ENCODE measurements at places on chromosomes 12 and 14.
A peak's percentile ranks its signal among the peaks of the same experiment; 100 is the strongest.

DNA sequence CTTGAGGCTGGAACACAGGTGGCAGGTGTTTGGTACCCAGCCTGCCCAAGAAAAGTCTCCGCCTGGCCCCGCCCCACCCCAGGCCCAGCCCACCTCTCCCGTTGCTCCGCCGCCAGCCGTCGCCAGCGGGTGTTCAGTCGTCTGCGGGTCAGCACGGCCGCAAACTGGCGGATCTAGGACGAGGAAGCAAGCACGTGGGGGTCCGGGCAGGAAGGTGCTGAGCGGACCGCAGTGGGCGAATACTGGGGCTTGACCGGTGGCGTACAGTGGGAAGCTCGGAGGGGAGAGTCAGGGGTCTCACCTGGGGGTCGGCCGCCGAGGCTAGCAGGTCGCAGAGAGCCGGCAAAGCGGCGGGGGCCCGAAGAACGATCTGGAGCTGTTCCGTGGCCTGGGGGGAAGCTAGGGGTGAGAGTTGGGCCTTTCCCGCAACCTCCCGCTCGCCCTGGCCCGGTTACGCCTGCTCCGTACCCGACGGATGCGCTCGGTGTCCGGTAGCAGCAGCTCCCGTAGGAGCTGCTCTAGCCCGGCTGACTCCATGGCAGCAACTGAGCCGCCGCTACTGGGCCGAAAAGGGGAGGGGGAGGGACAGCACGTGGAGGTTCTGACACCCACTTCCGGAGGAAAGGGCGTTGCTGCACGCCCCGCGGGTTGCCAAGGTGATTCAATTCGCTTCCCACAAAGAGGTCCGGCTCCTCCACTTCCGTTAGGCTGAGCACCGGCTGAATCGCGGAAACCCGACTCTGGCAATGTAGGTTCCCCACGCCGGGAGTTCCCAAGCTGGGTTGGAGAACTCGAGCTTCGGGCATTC lies at the start of gene IPO4:
TSS of gene IPO4 (minus strand) at position 566 of the 808 bp plus-strand sequence. CDS start at position 537, 29 bp downstream.
- DNase-seq = peak; percentile 95

DNA sequence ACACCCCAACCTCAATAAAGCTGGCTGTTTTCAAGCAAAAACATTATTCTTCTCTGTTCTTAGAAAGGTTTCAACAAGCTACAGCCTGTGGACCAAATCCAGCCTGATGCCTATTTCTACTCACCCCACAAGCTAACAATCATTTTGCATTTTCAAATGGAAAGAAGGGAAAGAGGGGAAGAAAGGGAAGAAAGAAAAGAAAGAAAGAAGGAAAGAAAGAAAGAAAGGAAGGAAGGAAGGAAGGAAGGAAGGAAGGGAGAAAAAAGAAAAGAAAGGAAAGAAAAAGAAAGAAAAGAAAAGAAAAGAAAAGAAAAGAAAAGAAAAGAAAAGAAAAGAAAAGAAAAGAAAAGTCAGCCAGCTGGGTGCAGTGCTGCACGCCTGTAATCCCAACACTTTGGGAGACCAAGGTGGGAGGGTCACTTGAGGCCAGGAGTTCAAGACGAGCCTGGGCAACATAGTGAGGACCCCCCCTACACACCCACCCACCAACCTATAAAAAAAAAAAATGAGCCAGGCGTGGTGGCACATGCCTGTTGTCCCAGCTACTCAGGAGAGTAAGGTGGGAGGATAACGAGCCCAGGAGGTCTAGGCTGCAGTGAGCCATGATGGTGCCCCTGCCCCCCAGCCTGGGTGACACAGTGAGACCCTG lies 26.3 kb downstream of the SCARB1 start:
- no peak for DNase-seq

DNA sequence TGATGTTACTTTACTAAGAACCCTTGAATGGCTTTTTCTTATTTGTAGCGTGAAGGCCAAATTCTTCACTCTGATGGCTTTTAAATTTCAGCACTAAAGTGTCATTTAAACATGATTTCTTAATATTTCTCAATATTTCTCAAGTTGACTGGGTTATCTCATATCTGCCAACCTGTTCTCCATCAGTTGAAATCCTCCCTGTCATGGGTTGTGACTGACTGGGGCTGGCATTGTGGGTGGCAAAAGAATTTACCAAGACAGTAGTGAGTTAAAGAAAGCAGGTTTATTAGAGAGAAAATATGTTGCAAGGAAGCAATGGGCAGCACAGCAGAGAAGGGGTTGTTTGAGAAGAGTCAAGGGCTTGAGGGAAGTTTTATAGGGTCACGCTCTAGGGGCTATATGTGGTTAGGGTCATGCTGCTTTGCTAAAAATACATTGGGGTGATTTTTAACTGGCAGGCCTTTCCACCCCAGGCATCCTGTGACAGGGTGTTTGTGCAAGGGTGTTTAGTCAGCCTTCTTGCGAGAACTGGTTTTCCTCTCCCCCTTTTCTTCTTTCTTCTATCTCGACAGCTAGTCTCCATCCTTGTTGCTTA lies 232.8 kb upstream of the SEL1L start:
- no peak for DNase-seq

GRCh38 chr12:96416033-96416799 lies 16.0 kb upstream of the CDK17 start:
- DNase-seq = no peak

GRCh38 chr14:93528884-93529558 lies 98.3 kb downstream of the UNC79 start:
- DNase-seq = no peak

DNA sequence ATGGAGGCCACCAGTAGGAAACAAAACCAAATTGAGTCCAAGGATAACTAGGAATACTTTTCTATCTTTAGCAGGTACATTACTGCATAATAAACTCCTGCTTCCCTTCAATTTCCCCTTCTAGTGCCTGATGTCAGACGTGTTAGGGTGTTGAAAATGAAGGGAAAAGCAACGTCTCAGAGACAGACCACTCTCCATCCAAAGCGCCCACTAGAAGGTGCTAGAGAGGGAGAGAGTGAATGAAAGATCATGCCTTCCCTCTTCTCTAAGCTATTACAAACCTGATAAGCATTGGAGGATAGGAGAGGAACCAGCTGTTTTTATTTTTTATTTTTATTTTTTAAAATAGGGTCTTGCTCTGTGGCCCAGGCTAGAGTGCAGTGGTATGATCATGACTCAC lies 64.1 kb downstream of the ZNF641 start:
- DNase-seq = no peak

All from hypothalamus (tissue), 51 donors.